ENCODE measurements at places on chromosomes 6 and 20.

DNA sequence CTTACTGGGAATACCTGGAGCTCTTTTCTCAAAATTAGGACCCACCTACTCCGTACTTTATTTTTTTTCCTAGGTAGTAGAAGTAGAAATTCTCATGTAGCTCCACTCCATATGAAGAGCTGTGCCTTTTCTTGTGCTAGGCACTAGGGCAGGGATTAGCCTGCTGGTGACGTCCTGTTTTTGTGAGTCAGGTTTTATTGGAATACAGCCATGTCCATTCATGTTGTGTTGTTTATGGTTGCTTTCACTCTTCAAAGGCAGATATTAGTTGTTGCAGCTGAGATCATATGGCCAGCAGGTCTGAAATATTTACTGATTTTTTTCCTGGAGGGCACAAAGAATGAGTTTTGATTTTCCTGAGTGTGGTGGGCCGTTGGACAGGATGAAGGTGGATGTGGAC is 20.5 kb downstream of the XRN2 start:
- no peak for DNase-seq

DNA sequence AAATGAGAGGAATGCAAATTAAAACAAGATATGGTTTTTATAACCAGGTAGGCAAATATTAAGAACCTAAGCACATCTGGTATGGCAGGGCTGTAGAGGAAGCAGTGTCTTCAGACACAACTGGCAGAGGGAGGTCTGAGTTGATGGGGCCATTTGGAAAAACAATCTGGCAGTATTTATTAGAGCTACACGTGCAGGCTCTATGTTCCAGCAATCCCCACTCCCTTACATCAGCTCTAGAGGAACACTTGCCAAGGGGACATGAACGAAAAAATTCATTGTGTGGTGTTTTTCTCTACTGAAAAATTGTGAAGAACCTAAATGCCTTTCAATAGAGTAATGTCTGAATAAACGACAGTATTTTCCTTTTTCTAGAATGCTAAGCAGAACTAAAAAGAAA is 111.6 kb upstream of the EDN1 start:
- DNase-seq: no peak

DNA sequence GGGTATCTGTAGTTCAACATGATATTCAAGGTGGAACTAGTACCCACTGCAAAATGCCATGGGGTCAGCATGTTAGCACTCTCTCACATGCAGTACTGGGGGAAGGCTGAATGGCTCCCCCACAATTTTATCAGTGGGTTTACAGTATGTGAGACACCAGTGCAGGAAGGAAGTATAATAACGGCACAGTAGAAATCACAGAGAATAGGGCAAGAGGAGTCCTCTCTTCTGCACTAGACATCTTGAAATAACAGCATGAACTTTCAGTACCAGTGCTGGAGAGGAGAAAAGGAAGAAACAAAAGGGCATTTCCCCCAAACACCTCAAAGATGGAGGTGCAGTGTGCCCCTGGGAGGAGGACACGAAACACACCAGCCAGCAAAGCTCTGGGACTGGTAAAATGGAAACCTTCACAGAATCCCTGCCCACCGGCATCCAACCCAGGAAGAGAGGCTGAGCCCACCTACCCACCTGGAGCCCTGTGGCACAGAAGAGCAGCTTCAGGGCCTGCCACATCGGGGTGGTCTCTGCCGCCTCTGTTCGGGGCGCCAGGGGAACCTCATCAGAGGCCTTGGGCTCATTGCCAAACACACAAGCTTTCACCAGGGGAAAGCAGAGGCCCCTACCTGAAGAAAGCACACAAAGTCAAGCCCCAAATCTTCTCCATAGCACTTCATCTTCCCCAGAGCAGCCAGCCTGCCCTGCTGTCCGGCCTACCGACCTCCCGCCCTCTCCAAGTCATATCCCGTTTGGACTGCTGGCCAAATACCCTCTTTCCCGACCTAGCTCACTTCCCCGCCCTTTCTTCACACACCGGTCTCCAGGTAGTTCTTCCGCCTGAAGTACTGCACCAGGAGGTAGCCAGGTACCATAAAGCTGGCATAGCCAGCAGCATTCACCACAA is 1.2 kb downstream of the SLC35B2 start:
- DNase-seq: no peak

- peak; percentile 82 for DNase-seq
Measured at GRCh38 chr6:139376604-139377218, 2.3 kb upstream of the CITED2 start.

DNA sequence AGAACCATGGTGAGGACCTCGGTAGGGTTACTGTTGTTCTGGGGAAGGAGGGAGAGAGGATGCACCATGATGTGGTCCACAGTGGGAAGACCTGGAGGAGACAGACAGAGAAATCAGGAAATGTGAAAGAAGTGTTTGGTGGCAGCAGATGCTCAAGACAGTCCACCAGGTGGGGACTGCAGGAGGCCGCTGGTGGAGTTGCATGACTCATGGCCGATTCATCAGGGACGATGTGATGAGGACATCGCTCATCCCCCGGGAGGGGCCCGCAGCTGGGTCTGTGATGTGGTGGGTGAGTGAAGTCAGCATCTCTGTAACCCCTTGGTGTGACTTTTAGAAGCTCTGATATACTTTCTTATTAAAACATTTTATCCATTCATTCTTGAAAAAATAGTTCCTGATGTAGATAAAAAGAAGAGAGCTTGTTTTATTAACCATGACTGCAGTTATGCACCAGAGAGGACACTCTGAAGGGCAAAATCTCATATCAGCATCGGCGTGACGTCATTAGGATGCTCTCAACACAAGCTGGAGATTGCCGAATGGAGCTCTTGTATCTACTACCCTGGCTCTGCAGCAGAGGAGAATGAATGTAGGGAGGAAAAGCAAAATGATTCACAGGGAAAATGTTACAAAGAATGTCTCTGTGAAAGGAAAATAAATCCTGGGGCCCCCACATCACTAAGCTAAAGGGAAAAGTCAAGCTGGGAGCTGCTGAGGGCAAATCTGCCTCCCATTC is 71.2 kb downstream of the RAMACL start:
- DNase-seq: no peak

- no peak for DNase-seq
Measured at GRCh38 chr20:18188434-18188833, 50.8 kb downstream of the KAT14 start.

DNA sequence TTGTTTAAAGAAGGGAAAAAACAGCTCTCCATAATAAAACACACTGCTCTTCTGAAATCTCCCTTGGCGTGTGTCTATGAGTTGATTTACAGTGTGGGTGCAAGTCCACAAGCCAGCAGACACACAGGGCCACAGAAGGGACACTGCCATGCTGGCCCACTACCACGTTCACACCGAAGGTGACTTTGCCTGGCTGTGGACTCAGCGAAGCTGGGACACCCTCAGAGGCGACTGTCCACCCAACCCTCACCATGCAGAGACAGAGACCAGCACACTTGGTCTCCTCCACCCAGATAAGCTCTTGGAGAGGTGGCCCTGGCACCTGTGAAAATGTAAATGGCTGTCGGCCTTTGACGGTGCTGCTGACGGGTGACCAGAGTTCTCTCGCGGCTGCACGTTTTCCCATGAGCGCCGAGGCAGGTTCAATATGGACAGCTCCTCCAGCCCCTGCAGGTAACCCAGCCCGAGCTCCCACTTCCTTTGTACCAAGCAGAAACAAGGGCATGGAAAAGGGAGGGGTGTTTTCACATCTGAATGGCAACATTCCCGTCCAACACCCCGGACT is 78.0 kb downstream of the YTHDF1 start:
- no peak for DNase-seq

DNA sequence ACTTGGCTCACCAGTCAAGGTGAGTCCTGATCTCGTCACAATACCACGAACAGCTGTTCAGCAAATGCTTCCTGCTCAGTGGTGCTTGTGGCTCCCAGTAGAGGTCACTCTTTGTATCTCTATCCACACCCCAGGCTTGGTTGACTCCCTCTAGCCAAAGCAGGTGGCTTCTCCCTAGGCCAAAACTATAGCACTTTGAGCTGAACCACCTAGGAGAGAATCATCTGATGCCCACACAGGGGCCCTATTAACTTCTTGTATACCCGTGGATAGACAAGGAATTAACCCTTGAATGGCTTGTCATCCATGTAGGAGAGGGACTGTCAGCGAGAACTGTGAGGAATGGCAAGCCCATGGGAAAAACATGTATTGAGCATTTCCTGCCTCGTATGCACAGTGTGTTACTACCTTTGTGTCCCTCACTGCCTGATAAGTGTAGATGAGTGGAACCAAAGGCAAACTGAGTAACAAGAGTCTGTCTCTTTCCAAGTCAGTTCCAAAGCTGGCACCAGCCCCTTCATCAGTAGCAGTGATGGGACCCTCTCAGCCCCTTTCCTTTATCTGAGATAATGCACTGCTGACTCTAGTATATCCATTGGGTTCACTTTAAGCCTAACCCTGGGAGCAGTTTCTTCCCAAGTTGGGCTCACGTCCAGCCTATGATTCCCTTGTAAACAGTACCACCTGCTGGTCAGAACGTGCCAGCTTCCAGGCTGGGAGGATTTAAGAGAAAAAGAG is 42.5 kb downstream of the EIF2S2 start:
- peak; percentile 87 for DNase-seq

- no peak for DNase-seq
Measured at GRCh38 chr6:116335612-116336215, 35.0 kb upstream of the DSE start.

Data from tibial nerve (tissue), 4 donors.